ENCODE measurements at places on chromosomes 7 and 10.

DNA sequence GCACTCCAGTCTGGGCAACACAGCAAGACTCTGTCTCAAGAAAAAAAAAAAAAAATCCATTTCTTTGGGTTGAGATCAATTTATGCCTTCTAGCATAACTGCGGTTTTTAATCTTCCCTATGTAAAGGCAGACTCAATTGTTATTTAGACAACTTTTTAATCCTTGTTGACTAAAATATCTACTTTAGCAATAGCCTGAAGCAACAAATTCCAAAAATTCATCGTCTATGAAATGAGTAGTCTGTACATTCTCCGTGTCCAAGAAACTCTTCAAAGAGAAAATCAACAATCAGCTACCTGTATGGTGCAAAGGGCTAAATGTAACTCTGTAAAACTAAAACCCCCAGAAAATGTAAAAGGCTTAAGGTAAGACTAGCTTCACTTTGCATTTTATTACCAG lies 22.8 kb downstream of the LAMB1 start:
- no peak for DNase-seq

DNA sequence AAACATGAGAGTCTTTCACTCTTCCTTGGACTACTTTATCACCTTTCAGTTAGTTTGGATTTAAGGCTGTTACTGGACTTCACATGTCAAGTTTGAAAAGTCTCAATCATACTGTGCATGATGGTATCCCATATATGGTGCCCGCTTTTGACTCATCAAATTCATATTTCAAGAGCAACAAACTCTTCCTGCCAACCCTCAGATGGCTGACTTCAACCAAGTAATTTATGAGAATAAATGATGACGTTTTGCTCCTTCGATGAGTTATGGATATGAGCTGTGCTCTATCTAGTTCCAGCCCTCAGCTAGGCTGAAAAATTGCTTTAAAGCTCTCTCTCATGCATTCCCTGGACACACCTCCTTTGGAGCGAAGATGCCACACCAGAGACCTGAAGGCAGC lies 110.3 kb upstream of the RSU1 start:
- no peak for DNase-seq

DNA sequence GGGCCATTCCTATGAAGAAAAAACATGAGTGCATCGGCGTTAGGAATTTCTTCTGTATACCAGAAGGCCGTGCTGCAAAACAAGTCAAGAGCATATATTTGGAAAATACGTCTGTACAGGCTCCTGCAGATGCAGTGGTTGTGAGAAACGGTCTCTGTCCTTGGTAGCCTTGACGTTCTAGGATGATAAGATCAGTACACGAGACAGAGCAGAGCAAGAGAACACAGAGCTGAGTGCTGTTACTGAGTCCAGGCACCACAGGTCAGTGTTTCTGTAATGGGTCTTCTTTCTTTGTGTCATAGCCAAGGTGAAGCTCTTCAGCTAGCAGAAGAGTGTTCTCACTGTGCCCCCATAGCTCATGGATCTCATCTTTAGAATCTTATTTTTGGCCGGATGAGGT lies 62.8 kb downstream of the WDR37 start:
- no peak for DNase-seq

DNA sequence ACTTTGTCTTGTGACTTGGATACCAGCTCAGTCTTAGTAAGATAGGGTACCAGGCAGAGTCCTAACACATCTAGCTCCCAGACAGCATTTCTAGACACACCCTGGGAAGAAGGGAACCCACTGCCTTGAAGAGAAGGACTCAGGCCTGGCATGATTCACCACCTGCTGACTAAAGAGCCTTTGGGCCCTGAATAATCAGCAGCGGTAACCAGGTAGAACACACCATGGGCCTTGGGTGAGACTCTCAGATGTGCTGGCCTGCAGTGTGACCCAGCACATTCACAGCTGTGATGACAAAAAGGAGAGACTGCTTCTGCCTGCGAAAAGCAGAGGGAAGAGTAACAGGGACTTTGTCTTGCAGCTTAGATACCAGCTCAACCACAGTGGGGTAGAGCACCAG lies 10.4 kb upstream of the TNKS2 start:
- no peak for DNase-seq

DNA sequence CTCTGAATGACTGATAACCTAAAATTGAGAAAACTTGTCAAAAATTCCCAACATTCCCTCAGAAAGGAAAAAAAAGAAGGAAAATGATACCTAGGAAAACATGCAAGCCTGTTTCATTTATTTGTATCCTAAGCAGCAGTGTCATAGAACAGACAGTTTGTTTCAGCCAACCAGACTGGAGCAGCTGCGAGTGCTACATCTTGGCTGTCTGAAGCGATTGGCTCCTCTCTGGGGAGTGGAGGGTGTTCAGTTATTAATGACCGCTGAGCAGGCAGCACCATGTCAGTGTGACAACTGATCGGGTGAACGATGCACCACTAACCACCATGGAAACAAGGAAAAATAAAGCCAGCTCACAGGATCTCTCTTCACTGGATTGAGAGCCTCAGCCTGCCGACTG lies at the start of gene LRRN3:
Gene LRRN3 (plus strand): TSS at position 282 of the 400 bp plus-strand sequence. CDS start 31,646 bp downstream, outside the sequence.
- peak; percentile 10 for DNase-seq

GRCh38 chr7:101564778-101565211 lies 64.3 kb downstream of the MYL10 start:
- no peak for DNase-seq
